ENCODE measurements at places on chromosomes 12 and 14.

GRCh38 chr12:106873983-106874382, 81.7 kb upstream of the TMEM263 start:
- DNase-seq = no peak

DNA sequence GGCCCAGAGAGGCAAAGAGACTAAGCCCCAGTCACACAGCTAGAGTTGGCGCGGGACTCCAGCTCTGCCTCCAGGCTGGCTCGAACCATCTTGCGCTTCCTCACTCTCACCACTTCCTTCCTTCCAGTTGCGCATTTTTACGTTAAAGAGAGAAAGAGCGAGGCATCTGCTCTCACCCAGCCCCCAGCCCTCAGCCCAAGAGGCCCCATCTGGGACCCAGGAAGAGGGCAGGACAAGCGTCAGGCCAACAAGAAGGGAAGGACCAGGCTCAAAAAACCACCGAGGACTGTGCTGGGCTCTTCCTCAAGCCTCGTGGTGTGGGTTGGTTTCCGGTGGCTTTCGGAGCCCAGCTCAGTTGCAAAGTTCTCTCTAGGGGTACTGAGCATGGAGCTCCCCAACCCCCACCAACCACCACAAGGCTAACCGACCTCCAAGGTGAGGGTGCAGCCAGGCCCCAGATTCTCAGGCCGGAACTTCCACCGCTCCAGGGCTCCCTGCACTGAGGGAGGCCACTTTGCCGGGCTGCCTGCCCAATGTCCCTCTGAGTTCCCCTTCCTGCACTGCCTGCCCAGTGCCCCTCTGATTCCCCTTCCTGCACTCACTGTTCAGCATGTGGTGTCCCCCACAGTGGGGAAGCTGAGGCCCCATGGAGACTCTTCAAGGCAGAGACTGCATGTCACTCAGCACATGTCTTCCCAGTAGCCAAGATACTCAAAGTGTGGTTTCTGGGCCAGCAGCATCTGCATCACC, 35.9 kb downstream of the TESC start:
- peak; percentile 79 for DNase-seq

DNA sequence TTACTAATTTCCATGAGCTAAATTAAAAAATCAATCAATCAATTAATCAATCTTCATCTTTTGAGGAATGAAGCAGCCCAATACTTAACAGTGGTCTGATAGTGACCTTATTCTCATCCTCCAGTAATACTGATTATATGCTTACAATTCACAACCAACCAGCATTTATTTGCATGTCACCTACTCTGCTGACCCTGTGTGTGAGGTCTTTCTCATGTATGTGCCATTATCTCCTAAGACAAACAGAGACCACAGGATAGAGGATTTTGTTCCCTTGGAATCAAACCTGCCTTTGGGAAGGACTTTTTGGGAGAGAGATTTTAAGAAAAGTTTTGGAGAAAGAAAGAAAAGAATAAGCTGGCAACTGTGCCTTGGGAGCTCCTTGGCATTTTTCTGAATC, 197.2 kb downstream of the NRXN3 start:
- DNase-seq = no peak

GRCh38 chr14:99192028-99192621, 79.9 kb downstream of the BCL11B start:
- DNase-seq = no peak

DNA sequence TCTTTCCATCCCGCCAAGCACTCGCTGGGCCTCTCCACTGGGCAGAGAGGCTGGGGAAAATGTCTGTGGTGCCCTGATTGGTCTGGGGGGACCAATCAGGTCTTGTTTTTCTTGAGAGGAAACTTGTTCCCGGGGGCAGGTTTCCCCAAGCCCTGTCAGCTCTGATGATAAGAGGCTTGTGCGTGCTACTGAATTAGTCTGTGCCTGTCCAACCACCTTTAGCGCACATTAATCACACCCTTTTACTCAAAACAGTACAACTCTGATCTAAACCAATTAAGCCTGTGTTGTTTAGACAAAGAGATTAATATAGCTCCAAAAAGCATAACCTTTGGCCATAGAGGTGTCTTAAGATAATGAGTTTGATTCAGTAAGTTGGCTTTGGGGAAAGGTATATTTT, 580.4 kb downstream of the VRK1 start:
- no peak for DNase-seq

GRCh38 chr12:74018849-74019248, 518.8 kb upstream of the ATXN7L3B start:
- DNase-seq = no peak

Data from CMK (cell line).